ENCODE measurements at places on chromosomes 13 and 19. TPM values are rescaled to one million over a fixed set of nuclear protein-coding genes. Genes with fewer than 3 reads are reported as not detected.

DNA sequence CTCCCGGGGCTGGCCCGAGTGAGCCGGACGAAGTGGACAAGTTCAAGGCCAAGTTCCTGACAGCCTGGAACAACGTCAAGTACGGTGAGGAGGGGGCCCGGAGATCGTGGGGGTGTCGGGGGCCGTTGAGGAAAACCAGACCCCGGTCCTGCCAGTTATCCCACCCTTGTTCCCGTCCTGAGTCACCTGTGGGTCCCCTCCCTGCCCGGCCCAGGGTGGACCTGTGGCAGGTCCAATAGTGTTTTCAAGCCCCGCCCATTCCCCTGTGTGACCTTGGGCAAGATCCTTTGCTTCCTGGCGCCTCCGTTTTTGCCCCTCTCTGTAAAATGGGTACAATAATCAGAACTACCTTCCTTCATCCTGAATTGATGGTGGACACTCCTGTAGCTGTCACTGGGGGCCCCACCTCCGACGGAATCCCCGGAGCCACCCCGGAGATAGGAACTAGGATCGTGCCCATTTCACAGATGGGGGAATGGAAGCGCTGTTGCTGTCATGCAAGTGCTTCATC lies 593 bp downstream of the ATG4D start:
- H3K27me3 ChIP-seq, result no peaks in the 10 kb centered on the region
- peak overlapping the region; percentile 90 for H3K27ac ChIP-seq
- peaks cover 34% of the 10 kb centered on the region for H3K36me3 ChIP-seq
- peaks cover 29% of the 10 kb centered on the region for H3K4me1 ChIP-seq
- peak overlapping the region; percentile 100 for H3K4me3 ChIP-seq

DNA sequence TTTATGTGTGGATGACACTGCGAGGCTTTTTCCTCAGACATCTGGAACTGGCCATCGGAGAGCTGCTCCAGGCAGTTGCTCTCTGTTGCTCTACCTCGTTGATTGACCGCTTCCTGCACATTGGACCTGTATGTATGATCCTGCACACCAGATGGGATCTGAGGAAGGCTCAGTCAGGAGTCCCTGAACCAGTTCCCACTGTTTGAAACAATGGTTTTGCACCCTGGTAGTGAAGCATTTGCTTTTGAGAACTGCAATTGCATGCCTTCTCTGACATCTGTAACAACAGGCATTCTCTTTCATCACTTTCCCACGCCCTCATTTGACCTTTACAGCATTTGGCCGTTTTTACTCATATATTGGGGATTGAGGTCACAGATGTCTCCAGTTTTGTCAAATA lies 61.1 kb upstream of the NPAS1 start:
- H3K27ac ChIP-seq, result no peak overlapping the region
- H3K4me3 ChIP-seq, result no peak overlapping the region
- H3K4me1 ChIP-seq, result peaks cover 19% of the 10 kb centered on the region

The C1QTNF9 gene
- not detected for total RNA-seq

- DNase-seq, result peak; percentile 29
- peak overlapping the region; percentile 55 for H3K27ac ChIP-seq
- H3K4me1 ChIP-seq, result peaks cover 29% of the 10 kb centered on the region
- H3K36me3 ChIP-seq, result no peaks in the 10 kb centered on the region
- no peaks in the 10 kb centered on the region for H3K27me3 ChIP-seq
Observed at GRCh38 chr13:102799426-102800144, 666 bp downstream of the BIVM start.

- H3K27me3 ChIP-seq, result peaks cover 30% of the 10 kb centered on the region
- H3K27ac ChIP-seq, result no peak overlapping the region
- H3K4me1 ChIP-seq, result peaks cover 13% of the 10 kb centered on the region
- peak overlapping the region; percentile 25 for H3K4me3 ChIP-seq
- H3K36me3 ChIP-seq, result no peaks in the 10 kb centered on the region
Observed at GRCh38 chr19:55173714-55174409, 6.2 kb downstream of the SYT5 start.

The NKPD1 gene
- not detected for total RNA-seq

DNA sequence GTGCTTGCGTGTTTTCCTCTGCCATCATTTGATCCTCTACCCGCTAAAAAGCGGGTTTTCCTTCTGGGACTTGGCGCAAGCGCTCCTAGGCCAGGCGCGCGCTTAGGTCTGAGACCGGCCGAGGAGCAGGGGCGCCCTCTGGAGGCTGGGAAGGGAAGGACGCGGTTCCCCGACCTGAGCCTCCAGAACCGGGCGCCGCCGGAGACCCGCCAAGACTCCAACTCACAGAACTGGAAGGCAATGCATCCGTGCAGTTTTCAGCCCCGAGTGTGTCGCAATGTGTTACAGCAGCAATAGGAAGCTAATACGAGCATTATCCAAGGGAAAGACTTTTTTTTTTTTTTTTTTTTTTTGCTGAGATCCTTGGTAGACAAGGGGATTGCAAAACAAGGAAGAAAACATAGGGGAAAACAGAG lies 190.9 kb downstream of the COL4A1 start:
- no peaks in the 10 kb centered on the region for H3K36me3 ChIP-seq
- H3K27ac ChIP-seq, result no peak overlapping the region
- peak; percentile 75 for DNase-seq
- H3K4me1 ChIP-seq, result peaks cover 4% of the 10 kb centered on the region

DNA sequence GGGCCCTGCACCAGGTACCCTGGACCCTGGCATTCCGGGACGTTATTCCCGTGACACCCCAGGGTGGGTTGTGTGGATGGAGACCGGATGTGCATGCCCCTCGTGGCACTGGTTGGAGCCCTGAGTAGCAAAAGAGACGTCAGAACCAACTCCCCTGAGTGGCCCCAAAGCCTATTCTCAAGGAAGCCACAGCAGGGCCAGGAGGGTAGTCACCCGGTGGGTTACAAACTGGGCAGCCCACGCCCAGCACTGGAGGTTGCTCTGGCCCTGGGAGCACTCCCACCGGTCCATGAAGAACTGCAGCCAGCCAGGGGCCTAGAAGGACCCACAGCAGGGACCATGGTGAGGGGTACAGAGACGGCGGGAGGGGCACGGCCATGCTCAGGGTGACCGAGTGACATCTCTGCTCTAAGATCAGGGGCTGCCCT lies 7.5 kb downstream of the KLF16 start:
- H3K4me3 ChIP-seq, result peak overlapping the region; percentile 44
- peaks cover 87% of the 10 kb centered on the region for H3K4me1 ChIP-seq
- DNase-seq, result no peak
- peak overlapping the region; percentile 94 for H3K27ac ChIP-seq

GRCh38 chr19:40235238-40236025 lies 8.9 kb upstream of the CCNP start:
- no peak for DNase-seq
- H3K36me3 ChIP-seq, result peaks cover 80% of the 10 kb centered on the region
- H3K27me3 ChIP-seq, result no peaks in the 10 kb centered on the region
- no peak overlapping the region for H3K27ac ChIP-seq
- peaks cover 9% of the 10 kb centered on the region for H3K4me1 ChIP-seq

The CCDC122 gene
- not detected for total RNA-seq

The CHST8 gene
- total RNA-seq, result not detected

GRCh38 chr13:73140801-73141200 lies 82.0 kb downstream of the KLF5 start:
- no peaks in the 10 kb centered on the region for H3K36me3 ChIP-seq
- H3K27ac ChIP-seq, result peak overlapping the region; percentile 85
- peaks cover 46% of the 10 kb centered on the region for H3K4me1 ChIP-seq
- H3K4me3 ChIP-seq, result no peak overlapping the region
- H3K27me3 ChIP-seq, result no peaks in the 10 kb centered on the region

DNA sequence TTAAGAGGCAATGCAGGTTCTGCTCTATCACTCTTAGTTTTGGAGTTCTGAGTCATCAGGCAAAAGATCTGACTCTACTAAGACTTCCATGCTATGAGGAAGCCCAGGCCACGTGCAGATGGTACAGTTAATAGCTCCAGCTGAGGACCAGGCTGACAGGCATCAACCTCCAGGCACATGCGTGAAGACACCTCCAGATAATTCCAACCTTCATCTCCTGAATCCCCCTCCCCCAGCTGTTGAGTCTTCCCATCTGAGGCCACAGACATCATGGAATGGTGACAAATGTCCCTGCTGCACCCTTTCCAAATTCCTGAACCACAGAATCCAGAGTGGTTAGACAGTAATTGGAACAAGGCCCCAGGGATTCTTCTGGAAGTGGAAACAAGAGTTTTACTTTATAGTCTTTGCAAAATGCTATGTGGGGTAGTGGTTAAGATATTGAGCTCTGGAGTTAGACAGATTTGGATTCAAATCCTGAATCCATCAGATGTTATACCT lies 183.8 kb downstream of the KLF5 start:
- H3K27ac ChIP-seq, result no peak overlapping the region
- no peak for DNase-seq
- no peaks in the 10 kb centered on the region for H3K27me3 ChIP-seq
- no peaks in the 10 kb centered on the region for H3K36me3 ChIP-seq

The ZNF813 gene
- total RNA-seq, result 1.4 TPM
